ENCODE measurements at places on chromosomes 7 and 10.

- DNase-seq, result peak; percentile 88
Measured at GRCh38 chr10:3805201-3805790, 20.3 kb upstream of the KLF6 start.

- DNase-seq, result no peak
Measured at GRCh38 chr7:117163101-117163500, 159.8 kb downstream of the WNT2 start.

GRCh38 chr7:129762387-129762969 is 151.0 kb downstream of the NRF1 start:
- no peak for DNase-seq

DNA sequence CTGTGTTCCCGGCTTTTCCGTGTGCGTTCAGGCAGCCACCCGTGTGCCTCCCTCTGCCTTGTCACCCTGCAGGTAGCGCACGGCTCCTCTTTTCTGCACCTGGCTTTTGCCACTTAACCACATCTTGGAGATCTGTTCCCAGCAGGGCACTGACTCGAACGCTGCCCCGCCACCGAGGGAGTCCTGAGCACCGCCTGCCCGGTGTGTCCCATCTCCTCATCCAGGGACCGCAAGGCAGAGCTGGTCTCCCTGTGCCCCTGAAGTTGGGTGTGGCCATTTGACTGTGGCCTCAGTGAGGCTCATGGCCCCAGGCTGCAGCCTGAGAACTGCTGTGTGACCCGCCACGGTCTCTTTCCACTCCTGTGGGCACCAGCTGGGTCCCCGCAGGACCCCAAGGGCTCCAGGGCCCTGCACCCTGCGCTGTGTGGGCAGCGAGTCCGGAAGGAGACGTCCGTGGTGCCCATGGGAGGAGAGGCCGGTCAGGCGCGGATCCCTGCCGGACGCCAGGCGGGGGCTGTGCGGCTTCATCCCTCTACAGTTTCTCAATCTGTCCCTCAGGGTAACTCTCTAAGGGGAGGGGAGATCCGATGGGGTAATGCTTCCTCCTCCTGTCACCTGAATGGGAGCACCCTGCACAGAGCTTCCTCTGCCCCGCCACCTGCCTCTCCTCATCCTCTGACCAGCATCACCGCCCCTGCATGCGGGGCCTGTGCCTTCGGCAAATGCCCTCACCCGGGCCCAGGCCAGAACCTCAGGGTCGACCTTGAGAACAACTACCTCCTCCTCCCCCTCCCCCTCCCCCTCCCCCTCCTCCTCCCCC is 1.8 kb upstream of the INTS1 start:
- no peak for DNase-seq

- DNase-seq, result no peak
Measured at GRCh38 chr7:157996359-157997079, 591.1 kb downstream of the PTPRN2 start.

GRCh38 chr7:87129332-87129731 is 22.9 kb upstream of the DMTF1 start:
- DNase-seq, result no peak

DNA sequence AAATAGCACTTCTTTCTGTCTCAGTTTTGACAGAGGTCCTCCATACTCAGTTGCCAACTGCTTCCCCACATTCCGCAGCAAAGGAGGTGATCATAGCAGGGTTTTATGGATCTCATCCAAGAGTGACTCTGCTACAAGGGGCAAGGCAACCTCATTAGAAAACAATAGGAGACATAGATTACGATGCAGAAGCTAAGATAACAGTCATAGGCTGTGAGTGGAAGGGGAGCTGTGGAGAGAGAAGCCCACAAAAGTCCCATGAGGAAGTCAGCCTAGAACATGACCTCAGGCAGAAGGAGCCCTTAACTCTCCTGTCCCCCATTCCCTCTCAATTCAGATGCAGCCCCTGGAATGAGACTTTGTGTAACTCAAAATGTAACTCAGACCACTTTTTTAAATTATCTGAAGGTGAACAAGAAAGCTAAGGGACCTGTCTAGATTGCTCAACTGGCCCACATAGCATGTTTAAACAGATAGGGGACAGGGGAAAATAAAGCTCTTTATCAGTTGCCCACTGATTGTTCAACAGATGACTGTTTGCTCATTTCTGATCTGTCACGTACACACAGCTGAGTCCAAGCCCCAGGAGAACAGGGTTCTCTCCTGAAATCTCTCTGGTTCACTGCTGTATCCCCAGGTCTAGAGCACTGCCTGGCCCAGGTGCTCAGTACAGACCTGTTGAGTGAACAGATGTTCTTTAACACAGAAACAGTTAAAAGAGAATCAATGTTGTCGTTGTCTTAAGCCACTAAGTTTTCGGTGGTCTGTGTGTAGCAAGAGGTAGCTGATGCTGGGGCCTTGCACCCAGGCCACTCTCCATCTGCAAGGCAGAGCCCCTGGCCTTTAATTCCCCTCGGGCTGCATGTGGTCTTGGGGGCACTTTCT is 1.5 kb upstream of the NCOA4 start:
- no peak for DNase-seq

DNA sequence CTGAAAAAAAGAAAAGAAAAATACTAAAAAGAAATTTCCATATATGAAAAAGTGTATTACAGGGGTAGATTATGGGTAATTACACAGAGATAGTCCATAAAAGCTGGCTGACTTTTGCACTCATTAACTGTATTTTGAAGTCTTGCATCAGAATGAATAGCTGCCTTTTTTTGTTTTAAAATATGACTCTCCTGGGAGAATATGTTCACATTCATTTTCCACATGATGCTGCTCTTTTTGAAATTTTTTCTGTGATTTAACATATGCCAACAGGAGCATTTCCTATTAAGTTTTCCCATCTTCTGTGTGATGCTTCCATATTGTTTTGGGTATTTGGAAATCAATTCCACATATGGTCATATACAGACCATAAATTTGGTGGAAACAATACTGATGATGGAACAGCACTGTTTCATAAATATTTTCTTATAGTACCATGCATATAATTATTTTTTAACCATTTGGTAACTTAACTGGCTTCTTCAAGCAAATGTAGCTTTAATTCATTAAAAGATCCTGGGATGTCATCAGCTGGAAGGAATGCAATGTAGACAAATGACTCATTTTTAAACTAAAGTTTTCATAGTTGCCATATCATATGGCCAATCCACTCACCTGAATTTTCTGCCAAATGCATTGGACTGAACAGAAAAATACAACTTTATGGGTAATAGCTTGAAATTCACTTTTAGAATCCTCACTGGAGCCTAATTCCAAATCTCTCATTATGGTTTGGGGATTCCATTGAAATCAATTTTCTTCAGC is 313.9 kb upstream of the GLI3 start:
- no peak for DNase-seq

GRCh38 chr7:47572094-47572445 is 9.8 kb downstream of the TNS3 start:
- DNase-seq, result no peak
